ENCODE measurements at places on chromosomes 6 and 20.

DNA sequence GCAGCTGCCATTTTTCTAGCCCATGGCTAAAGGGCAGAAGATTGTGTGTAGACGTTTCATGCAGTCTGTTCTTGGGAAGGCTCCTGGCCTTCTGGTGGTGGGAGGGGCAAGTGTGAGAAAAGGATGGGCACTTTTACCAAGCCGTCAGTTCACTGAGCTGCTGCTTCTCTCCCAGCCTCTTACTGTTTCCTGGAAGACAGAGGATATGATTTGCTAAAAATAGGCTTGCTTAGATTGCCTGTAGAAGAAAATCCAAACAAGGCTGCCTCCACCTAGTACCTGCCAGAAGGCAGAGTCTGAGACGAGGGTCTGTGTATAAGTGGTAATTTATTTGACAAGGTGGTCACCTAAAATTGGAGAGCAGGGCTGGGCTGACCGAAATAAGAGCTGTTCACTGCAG, 7.5 kb downstream of the KIZ start:
- DNase-seq = no peak

GRCh38 chr20:11332381-11332780, 585.3 kb upstream of the BTBD3 start:
- no peak for DNase-seq

GRCh38 chr6:39266375-39266774, 37.1 kb upstream of the KCNK5 start:
- DNase-seq = no peak

DNA sequence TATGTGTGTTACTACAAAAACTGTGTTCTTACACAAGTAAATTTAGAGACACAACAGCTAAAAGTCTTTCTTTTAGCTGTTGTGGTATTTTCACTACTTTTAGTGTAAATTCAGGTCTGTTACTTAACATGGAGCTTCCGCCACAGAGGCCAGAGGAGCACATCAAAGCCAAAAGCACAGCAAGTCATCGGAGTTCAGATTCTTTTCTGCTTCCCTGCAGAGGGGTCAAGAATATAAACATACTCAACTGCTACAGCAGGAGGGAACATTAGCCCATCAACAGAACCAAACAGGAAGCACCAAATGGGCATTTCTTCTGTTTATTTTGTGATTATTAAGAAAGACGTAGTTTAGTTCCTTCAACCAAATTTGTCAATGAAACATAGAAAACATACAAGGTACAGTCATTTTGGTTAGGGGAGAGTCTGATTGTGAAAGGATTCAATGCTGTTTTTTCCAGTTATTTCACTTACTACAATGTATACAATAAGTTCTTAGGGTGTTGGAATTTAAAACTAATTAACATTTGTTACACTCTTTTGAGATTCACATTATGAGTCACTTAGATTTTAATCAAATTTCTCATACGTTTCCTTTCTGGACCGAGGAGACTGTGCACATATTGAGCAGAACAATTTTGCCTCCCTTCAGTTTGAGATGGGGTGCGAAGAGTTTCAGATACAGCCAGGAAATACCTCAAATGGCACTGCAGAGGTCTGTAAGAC, 42.8 kb upstream of the DSE start:
- DNase-seq = no peak

GRCh38 chr6:147285087-147285855, 81.1 kb downstream of the STXBP5 start:
- no peak for DNase-seq

- no peak for DNase-seq
Observed at GRCh38 chr6:19368511-19368910, 468.7 kb upstream of the ID4 start.

- no peak for DNase-seq
Observed at GRCh38 chr6:76552268-76552667, 479.8 kb upstream of the IMPG1 start.

GRCh38 chr20:63160641-63161175, 55.2 kb downstream of the YTHDF1 start:
- DNase-seq = no peak

- no peak for DNase-seq
Observed at GRCh38 chr6:10166031-10166430, 248.8 kb downstream of the TFAP2A start.

GRCh38 chr6:113365191-113365590, 492.0 kb upstream of the MARCKS start:
- no peak for DNase-seq

DNA sequence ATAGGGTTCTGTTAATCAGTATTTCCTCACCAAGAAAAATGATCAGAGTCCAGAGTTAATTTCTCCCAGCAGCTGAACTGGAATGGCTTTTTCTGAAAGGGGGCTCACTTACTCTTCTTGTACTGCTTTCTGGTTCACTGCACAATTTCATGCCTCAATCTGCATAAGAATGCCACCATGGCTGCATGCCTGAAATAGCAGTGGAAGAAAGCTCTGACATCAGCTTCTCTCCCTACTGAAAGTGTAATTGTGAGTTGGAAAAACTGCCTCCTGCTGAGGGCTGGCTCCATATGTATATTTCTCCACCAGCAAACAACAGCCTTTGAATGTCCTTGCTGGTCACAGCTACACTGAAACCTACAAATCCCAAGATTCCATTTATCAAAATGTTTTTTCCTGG, 1027.2 kb upstream of the GJE1 start:
- DNase-seq = no peak

DNA sequence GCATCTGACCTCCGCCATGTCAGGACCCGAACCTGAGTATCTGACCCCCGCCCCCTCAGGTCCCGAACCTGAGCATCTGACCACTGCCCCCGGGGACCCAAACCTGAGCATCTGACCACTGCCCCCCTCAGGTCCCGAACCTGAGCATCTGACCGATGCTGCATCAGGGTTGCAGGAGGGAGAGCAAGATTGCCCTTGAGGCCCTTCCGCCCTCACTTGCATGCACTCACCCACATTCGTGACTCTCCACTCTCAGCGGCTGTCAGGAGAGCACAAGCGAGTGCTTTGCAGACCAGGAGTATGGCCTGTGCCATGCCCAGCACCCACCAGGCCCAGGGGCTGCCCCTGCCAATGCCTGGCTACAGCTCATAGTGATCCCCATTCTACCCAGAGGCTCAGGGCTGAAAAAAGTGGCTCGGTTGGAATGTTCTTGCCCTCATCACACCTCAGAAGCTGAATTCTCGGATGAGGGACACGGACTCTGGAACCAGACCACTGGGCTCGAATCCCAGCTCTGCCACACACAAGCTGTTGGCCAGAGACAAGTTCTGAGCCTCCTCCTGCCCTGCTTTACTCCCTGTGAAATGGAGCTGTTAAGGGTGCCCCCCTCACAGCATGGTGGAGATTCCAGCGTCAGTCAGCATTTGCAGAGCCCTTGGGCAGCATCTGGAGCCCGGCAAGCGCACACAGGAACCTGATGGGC, 82.1 kb downstream of the DLL1 start:
- DNase-seq = no peak

DNA sequence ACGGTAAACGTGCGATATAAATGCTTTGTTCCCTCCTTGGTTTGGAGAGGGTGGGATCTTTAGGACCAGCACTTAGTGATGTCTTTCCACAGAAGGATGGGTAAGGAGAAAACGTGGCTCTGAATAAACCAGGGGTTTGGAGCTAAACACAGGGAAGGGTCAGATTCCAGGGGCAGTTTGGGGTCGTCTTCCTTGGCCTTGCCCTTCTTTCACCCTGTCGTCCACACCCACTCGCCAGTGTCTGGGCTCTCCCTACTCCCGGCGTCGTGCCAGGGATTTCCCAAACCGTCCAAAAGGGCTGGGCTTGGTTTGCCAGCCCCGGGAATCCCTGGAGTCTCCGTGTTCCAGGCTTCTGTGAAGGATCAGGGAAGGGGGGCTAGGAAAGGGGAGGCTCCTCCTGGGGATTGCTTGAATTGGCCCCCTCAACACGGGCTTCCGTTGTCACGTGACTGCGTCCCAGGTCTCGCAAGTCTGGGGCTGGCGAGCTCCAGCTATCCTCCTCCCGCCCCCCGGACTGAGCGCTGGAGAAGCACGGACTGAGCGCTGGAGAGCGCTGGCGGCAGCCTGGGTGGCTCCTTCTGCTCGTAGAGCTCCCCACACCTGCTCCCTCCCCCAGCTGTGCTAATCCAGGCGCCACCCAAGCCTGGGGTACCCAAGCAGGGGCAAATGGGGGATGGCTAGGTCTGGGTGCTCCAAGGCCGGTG, 9.4 kb upstream of the ARMC12 start:
- DNase-seq = no peak

DNA sequence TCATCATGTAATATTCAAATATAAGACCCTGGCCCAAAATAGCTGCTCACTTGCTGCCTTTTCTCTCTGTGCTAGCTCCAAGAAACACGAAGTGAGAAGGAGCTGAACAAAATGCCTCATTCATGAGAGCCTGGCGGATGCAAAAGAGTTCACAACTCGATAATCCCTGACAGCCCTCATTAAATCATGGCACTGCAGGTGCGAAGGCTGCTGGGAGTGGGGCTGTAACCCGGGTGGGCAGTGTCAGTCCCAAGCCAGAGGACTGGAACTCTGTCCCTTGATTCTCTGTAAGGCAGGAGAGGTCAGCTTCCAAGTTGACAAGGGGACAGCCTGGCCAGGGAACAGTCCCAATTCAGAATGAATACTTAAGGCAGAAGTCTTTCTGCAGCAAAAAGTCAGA, 318.5 kb downstream of the CDC5L start:
- DNase-seq = no peak

GRCh38 chr6:151961809-151962208, 154.3 kb downstream of the ESR1 start:
- no peak for DNase-seq

Measured in activated CD8-positive, alpha-beta memory T cell treated with anti-CD3 and anti-CD28 coated beads for 1 hour (primary cell).